ENCODE measurements at places on chromosomes 11 and 22.

GRCh38 chr11:89608234-89608966 lies 101.7 kb upstream of the TRIM77 start:
- DNase-seq: no peak

DNA sequence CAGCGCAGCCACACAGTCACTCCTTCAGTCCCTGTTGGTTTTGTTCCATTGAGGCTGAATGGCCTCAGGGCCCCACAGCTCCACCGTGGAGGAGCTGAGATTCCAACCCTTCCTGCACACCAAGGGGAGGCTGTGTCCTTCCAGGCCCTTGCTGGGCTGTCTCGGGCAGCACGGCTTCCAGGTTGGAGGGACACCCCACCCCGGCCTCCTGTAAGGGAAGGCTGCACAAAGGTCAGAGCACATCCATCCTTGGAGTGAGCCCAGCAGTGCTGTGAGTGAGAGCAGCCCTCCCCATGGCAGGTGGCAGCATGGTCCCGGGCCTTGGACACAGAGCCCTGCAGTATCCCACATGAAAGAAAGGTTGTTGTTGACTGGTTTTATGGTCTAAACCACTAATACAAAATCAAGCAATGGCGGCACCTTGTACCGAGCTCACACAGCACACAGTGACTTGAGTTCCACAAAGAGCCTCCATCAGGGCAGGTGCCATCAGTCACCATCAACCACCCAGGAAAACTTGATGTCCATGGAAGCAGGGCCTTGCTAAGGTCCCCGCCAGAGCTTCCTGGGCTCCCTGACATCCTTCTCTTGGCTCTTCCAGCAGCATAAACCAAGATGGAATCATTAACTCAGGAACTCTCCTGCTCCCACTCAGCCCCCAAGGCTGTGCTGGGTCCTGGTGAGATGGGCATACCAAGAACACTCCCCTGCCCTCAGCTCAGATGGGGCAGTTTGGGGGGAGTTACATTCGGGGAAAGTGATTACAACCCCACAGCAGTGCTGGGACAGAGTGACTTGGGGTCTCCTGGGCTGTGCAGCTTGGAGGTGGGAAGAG lies 1500.4 kb downstream of the TBC1D22A start:
- no peak for DNase-seq

GRCh38 chr11:16326679-16327297 lies 29.6 kb downstream of the SOX6 start:
- DNase-seq: no peak

- DNase-seq: peak; percentile 45
These were observed 194.1 kb downstream of the IGLL1 start for GRCh38 chr22:23385678-23386631.

- no peak for DNase-seq
These were observed 24.4 kb downstream of the TPBGL start for GRCh38 chr11:75264971-75265370.

DNA sequence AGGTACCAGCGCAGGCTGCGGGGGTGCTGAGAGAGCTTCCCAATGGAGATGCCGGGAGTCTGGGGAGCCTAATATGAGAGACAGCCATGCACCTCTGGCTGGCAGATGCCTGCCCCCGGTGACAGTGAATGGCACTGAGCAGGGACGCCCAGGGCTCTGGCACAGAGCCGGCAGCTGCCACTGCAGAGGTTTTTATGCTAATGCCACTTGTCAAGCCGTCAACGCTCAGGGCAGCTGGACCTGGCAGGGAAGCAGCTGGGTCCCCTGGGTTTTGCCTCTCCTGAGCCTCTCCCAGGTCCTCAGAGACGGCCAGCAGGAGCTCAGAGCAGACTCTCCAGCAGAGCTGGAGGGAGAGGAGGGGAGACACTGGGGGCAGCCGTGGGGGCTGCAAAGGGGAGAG lies 573.6 kb downstream of the BUD13 start:
- no peak for DNase-seq

GRCh38 chr11:45383224-45383623 lies 97.1 kb upstream of the SYT13 start:
- DNase-seq: peak; percentile 13

DNA sequence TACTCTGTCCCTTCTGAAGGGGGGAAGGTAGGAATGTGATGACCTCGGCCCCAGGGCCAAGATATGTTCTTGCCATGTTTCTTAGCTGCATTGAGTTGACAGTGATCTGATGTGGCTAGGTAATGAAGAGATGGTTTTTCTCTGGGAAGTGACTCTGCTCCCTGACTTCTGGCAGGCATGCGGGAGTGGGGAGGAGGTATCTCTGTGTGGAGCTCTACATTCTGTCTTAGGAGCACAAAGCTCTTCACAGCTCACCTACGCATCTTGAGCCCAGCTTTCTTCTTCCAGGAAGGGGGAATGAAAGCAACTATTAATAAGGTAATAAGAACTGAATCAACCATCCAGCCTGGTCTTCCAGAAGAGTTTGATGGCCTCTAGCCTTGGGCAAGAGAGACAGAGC lies 241.0 kb downstream of the ST3GAL4 start:
- no peak for DNase-seq

GRCh38 chr11:1072116-1072820 lies 2.4 kb upstream of the MUC2 start:
- DNase-seq: no peak

DNA sequence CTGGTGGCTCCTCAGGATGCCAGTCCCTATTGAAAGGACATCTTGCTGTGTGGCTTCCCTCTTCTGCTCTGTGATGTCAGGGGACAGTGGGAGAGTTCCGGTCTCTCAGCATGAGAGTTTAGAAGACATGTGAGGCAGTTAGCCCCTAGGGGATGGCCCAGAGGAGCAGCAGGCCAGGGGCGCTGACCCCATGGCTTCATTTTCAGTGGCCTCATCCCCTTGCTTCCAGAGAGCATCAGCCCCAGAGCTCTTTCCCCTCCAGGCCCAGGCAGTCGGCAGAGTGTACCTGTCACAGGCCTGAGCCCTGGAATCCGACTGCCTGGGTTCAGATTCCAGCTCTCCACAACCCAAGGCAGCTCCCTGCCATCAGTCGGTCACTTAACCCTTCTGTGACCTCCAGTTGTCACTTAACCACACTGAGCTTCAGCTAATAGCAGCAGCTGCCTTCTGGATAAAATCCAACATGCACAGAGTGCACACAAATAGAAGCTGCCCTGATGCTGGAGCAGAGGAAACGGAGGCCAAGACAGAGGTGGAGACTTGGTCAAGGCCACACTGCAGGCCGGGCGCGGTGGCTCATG lies 14.1 kb upstream of the LRRC10B start:
- no peak for DNase-seq

DNA sequence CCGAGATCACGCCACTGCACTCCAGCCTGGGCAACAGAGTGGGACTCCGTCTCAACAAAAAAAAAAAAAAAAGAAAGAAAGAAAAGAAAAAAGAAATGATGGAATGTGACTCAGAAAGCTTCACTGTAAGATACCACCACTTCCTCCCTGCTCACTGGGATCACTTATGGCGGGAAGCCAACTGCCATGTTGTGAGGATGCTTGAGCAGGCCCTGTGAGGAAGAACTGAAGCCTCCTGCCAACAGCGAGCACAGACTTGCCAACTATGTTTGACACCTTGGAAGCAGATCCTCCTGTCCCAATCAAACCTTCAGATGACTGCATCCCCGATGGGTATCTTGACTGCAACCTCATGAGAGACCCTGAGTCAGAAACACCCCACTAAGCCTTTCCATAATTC lies 8.3 kb downstream of the SEC14L6 start:
- DNase-seq: no peak

GRCh38 chr22:42787357-42787736 lies 66.7 kb upstream of the A4GALT start:
- DNase-seq: no peak

DNA sequence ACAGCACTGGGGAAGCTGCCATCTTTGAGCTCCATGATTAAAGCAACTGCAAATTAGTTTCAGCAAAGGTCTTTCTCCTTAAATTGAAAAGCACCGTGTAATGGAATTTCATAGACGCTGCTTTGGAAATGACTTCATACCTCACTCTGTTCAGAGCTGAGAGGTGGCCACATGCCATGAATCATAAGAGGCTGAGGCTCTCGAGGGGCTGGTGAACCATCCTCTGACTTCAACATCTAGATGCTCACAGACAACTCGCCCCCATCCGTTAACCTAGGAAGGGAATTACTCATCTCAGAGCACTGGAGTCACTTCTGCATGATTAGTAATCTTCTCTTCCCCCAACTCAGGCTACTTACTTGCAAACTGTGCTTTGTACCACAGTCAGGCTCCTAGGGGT lies 122.3 kb downstream of the RCN1 start:
- no peak for DNase-seq

GRCh38 chr11:65152122-65152521 lies 17.8 kb upstream of the SYVN1 start:
- no peak for DNase-seq

DNA sequence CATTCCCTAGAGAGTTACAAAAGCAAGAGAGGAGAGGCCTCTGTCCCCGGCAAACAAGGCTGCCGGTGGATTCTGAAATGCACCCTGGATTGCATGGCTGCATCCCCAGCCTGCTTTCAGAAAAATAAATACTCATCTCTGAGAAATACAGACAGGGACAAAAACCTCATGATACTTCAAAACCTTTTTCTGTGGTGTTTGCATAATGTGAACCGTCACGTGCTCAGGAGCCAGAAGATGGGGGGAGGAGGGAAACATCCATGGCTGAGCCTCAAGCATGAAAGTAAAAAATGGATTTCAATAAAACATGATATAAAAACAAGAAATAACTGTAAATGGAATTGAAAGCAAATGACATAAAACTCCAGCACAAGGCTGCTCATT lies 198.5 kb upstream of the NCAM1 start:
- DNase-seq: no peak

DNA sequence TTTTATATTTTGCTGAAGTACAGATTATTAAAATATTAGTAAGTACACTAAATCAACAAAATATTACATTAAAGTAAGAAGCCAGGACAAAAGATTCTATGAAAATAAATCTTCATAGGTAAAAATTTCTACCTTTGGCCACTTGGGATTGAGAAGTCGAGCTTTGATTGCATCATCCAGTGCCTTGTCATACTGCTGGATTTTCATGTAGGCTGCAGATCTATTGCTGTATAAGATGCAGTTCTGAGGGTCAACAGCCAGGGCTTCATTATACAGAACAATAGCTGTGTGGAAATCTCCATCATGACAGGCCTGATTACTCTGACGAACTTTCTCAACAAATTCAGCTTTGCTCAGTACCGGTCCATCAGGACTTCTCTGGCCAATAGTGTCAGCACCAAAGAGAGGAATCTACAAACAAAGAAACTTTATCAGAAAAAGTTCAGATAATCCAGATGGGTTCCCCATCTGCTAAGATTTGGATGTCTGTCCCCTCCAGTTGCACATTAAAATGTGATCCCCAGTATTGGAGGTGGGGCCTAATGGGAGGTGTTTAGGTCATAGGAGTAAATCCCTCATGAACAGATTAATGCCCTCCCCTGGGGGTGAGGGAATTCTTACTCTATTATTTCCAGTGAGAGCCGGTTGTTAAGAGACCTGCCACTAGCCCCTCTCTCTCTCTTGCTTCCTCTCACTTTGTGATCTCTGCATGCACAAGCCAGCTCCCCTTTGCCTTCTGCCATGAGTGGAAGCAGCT lies 50.0 kb downstream of the TTC28 start:
- DNase-seq: no peak

- DNase-seq: no peak
These were observed 3.9 kb downstream of the TOLLIP start for GRCh38 chr11:1305501-1306056.

DNA sequence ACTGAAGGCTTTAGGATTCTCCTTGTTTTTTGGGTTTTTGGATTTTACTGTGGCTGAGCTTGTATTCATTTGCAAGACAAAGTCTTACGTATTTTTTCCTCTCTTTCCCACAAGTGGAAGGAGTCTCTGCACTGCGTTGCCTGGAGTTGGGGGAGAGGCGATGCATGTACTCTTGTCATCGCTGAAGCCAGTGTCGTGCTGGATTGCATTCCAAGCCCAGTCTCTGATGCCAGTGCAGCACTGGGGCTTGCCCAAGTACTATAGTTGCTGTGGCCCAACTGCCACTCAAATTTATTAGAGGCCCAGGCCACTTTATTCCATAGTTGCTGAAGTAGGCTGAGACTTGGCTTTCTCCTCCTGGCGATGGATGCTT lies 230.2 kb downstream of the DYNC2H1 start:
- DNase-seq: no peak

GRCh38 chr11:125211191-125211947 lies 46.8 kb downstream of the PKNOX2 start:
- DNase-seq: no peak

DNA sequence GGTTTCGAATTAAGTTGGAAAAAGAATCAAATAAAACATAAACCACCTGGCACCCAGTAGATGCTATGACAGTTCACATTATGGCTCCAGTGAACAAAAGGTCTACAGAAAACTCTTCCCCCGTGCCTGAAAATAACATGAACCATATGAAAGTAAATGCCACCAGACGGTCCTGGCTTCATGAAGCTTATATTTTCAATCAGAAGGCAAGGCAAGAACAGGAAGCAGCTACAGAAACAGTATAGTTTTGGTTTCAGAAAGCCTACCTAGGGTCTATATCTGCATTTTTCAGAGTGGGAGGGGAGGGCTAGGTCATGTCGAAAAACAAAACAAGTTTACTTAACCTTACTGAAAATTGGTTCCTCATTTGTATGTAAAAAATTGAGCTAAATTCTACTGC lies 9.8 kb downstream of the RAB30 start:
- DNase-seq: peak; percentile 40

- no peak for DNase-seq
These were observed 67.3 kb upstream of the ADSL start for GRCh38 chr22:40279017-40279416.

GRCh38 chr11:47067401-47067800 lies 109.3 kb downstream of the ARFGAP2 start:
- DNase-seq: no peak

DNA sequence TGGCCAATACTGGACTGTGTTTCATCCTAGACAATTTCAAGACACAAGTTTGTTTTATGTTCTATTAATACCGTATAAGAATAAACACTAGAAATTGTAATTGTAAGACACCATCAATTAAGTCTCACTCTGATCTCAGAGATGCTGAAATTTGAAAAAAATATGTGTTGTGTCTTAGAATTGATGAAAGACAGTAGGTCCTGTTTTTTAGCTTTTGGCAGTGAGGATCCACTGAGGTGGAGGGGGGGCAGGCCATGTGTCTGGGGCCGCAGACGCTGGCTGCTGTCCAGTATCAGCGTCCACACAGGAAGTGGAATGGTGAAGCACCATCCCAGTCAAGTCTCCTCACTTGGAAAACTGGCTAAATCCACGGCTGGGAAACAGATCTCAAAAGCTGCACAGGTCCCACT lies 22.5 kb upstream of the ALG8 start:
- DNase-seq: no peak

Data from inflammatory macrophage treated with lipopolysaccharide for 1 hour (primary cell).